ENCODE measurements at places on chromosomes 13 and 19. TPM values are rescaled to one million over a fixed set of nuclear protein-coding genes. Genes with fewer than 3 reads are reported as not detected.

DNA sequence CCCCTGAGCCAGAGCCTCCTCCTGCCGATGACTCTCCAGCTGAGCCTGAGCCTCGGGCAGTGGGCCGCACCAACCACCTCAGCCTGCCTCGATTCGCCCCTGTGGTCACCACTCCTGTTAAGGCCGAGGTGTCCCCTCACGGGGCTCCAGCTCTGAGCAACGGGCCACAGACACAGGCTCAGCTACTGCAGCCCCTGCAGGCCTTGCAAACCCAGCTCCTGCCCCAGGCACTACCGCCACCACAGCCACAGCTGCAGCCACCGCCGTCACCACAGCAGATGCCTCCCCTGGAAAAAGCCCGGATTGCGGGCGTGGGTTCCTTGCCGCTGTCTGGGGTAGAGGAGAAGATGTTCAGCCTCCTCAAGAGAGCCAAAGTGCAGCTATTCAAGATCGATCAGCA lies 3.6 kb downstream of the KMT2B start:
- no peak overlapping the region for H3K27ac ChIP-seq
- no peak overlapping the region for H3K4me3 ChIP-seq
- DNase-seq: no peak

- H3K4me1 ChIP-seq: no peaks in the 10 kb centered on the region
- H3K27me3 ChIP-seq: no peaks in the 10 kb centered on the region
- no peaks in the 10 kb centered on the region for H3K36me3 ChIP-seq
- H3K27ac ChIP-seq: no peak overlapping the region
These were observed 57.2 kb downstream of the SOX1 start for GRCh38 chr13:112124141-112124540.

- peaks cover 8% of the 10 kb centered on the region for H3K4me1 ChIP-seq
- no peak overlapping the region for H3K27ac ChIP-seq
- H3K27me3 ChIP-seq: no peaks in the 10 kb centered on the region
- H3K4me3 ChIP-seq: no peak overlapping the region
- H3K36me3 ChIP-seq: peaks cover 10% of the 10 kb centered on the region
These were observed 9.0 kb downstream of the DNASE2 start for GRCh38 chr19:12872255-12872654.

GRCh38 chr13:42733046-42733445 lies 48.3 kb upstream of the FAM216B start:
- H3K36me3 ChIP-seq: no peaks in the 10 kb centered on the region
- no peak overlapping the region for H3K27ac ChIP-seq
- no peaks in the 10 kb centered on the region for H3K4me1 ChIP-seq
- peaks cover 4% of the 10 kb centered on the region for H3K27me3 ChIP-seq

INAFM1 gene
- total RNA-seq: 11.0 TPM

DZIP1 gene
- total RNA-seq: not detected

SULT2A1 gene
- total RNA-seq: not detected

LILRA2 gene
- total RNA-seq: not detected
